ENCODE measurements at places on chromosomes 16 and 17.

DNA sequence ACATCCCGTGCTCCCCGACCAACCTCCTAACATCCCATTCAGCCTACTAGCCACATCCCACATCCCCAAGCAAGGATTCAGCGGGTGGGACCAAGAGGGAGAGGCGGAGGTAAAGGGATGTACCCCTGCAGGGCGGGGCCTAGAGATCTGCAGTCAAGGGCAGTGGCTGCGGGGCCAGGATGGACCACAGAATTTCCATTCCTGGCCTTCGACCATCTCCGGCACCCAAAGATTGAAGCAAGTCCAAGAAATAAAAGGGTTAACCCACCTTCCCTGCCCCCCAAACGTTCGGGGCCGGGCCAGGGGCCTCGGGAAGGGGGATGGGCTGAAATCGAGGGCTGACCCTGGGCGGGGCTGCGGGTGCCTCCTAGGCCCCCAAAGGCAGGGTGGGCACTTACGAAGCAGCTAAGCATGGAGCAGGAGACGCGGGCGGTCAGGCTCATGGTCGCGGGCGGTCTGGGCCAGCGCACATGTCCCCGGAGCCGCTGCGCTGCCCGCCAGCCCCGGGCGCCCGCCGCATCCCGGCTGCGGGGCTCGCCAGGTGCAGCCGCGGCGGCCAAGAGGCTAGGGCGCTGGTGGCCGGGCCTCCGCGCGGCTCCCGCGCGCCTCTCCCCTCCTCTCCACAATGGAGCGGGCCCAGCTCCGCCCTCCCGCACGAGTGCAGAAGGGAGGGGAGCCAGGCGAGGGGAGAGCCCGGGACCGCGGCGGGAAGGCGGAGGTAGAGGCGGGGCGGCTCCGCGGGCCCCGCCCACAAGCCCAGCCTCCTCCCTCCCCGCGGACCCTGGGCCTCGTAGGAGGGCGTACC is at the start of gene MTMR4:
TSS of gene MTMR4 (minus strand) at position 674 of the 805 bp plus-strand sequence. CDS start at position 443, 231 bp downstream.
- DNase-seq = peak; percentile 71

DNA sequence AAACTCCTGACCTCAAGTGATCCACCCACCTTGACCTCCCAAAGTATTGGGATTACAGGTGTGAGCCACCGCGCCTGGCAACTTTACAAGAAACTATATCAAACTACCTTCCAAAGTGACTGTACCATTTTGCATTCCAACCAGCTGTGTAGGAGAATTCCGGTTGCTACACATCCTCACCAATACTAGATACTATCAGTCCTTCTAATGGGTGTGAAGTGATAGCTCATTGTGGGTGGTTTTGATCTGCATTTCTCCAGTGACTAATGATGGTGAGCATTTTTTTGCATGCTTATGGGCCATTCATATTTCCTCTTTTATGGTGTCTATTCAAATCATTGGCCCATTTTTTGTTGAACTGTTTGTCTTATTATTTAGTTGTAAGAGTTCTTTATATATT is 37.7 kb downstream of the SCNN1B start:
- DNase-seq = no peak

DNA sequence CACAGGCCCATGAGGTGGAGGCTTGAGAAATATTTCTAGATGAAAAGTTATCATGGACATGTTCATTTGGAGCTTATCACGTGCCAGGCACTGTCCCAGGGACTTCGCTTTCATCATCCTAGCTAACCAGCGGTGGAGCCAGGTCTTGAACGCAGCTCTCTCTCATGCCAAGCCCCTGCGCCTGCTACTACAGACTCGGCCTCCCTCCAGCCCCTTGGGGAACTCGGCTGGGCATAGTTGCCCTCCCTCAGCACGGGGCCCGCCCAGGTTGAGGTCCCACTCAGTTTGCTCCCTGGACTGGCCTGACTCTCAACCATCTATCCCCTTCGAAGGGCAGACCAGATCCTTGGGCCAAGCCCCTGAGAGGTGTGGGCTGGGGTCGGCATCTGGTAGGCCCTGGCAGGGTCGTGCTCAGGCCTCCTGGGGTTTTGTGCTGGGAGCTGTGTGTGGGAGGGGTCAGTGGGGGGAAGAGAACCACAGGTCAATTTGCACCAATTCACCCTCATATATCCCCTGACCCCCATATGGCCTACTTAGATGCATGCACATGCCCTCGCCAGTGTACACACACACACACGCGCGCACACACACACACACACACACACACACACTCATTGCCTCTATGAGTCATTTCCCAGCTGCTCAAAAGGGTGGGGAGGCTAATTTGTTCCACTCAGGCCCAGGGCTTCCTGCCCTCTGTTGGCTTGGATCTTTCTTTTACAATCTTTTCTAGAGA is 12.1 kb upstream of the SCN4A start:
- peak; percentile 80 for DNase-seq

DNA sequence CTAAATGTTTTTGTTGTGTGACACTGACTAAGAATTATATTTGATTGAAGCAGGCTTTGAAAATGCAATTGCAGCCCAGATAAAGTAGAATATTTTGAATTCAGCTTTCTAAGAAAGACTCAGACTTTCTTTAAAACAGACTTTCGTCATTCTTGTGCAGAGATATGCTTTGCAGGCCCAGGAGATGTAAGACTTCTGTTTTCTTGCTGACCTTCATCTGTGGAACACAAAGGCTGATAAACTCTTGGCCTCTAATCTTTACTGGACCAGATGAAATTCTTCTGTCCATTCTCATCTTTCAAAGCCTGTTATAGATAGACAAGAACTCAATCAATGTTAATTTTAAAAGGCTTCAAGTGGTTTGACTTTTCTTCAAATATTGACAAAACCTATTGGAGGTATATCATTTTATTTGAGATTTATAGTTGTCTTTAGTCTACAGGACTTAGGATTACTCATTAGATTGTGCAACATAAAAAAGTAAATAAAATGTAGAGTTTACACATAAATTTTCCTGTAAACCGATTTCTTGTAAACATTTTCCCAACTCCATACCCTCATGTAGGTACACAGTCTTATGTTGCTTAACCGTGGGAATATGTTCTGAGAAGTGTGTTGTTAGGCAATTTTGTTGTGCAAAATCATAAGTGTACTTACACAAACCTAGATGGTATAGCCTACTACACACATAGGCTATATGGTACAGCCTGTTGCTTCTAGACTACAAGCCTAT is 94.2 kb downstream of the MAP2K4 start:
- no peak for DNase-seq

DNA sequence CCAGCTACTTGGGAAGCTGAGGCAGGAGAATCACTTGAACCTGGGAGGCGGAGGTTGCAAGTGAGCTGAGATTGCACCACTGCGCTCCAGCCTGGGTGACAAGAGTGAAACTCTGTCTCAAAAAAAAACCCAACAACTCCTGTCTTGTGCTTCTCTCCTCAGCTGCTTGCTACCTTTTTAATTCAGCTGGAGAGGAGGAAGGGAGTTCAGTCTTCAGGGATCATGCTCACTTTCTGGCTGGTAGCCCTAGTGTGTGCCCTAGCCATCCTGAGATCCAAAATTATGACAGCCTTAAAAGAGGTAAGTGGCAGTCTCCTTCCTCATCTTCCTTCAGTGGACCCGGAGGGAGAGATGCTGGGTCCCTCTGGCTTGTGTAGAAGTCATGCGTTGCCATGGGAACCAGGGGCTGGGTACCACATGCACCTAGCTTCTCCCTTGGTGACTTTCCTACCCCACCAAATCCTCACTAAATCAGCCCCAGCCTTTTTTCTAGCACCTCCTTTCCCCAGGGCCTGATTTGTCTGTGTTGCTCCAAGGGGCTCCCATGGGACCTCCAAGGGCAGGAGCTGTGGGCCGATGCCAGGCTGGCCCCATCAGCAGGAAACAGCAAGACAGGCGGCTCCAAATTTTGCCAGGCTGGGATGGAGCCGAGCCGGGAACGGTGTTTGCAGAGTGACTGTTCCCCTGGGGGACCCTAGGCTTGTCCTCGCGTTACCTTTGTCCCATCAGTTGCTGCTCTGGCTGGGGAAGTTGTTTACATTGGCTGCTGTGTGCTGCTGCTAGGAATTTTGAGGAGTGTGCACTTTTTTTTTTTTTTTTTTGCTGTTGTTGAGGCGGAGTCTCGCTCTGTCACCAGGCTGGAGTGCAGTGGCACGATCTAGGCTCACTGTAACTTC is 65.2 kb downstream of the ABCC1 start:
- DNase-seq = no peak

- no peak for DNase-seq
These were observed 23.2 kb upstream of the NACA2 start for GRCh38 chr17:61614219-61614618.

DNA sequence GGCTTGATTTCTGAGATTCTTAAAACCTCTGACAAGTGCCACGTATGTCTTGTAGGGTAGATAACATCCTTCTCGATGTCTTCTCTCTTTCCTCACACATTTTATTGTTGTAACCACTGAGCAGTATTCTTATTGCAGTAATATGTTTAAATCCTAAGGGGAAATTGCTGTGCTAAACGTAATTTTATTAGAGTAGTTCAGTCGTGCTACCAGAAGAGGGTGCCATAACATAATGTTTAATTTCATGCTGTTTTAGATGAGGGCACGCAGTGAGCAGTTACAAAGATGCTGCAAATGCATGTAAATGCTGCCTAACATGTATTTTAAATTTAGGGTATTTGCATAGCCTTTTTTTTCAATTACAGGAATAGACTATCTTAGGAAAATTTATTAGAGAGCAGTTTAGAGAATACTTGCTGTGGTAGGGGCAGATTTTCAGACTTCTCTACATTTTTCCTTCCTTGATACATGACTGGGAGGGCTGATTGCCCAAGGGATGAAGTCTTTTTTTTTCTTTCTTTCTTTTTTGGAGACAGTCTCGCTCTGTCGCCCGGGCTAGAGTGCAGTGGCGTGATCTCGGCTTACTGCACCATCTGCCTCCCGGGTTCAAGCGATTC is 51.7 kb downstream of the GAN start:
- peak; percentile 41 for DNase-seq

DNA sequence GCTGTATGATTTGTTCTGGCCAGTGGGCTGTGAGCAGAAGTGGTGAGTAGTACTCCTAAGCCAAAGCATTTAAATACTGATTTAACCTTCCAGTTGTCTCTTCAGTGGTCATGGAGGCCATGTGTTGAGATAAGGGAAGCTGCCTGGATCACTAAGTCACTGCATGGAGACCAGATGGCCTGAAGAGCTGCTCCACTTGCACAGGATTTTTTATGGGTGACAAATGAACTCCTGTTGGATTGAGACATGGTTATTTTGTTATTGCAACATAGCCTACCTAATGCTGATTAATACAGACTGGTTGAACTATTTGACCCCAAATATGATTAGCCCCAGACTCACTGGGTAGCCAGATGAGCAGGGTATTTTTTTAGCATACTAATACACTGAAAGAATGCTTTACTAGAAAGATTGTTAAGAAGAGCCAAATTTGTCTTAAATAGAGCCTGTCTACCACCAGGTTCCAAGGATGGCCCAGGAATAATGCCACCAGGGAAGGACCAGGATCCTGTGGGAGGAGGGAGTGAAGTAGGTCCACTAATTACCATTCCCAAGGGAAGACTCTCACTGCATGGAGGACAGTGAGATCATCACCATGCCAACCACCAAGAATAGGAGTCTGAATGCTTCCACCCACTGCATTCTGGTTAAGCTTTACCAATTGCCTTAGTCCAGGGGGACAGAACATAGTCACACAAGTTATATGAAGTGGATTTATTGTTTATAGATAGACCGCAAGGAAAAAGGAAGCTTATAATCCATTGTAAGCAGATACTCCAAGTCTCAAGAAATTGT is 187.4 kb upstream of the IRX6 start:
- DNase-seq = no peak

DNA sequence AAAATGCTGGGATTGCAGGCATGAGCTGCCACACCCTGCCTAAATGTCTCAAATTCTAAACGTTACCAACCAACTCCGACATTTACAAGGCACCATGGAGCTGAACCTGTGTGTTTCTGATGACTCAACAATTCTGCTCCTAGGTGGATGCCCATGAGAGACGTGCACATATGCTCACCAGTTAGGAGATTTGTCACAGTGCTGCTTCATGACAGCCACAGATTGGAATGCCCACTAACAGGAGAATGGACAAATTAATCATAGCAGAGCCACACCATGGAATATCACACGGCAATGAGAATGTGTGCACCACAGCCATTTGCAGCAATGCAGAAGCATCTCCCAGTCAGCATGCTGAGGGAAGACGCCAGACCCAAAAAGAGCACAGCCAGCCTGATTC is 8.0 kb upstream of the KCNG4 start:
- no peak for DNase-seq

- peak; percentile 11 for DNase-seq
These were observed 82.9 kb upstream of the RCVRN start for GRCh38 chr17:9987779-9988585.

DNA sequence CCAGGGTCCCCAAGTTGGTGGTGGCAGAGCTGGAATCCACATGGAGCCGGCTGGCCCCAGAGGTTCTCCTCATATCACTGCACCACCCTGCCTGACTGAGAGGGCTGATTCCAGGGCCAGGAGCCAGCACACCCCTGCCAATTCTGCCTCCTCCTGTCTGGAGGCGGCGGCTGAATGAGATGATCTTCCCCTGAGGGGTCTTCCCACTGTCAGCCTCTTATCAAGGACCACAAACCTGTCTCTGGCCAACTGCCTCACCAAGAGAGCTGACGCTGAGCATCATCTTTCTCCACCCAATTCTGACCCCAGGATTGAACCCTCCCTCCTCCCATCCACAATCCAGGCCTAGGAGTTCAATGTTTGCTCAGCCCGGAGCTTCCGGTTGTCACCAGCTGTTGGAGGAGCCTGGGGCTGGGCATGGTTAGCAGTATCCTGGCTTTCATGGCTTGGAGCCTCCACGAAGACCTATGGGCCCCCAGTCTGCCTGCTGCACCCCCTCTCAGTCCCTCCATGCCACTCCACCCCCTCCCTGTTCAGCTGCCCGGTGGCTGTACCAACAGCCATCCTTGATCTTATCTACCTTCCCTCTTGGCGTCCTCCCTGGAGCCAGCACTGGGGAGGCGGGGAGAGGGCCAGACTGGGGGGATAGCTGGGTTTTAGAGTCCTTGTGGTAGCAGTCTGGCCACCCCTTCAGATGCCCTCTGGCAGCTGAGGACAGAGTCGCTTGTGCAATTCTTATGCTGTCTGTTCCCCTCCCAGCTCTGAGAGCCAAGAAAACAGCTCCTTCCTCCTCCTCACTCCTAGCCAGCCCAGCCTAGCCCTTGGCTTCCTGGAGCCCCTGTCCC is 25.6 kb downstream of the ABCC3 start:
- no peak for DNase-seq

DNA sequence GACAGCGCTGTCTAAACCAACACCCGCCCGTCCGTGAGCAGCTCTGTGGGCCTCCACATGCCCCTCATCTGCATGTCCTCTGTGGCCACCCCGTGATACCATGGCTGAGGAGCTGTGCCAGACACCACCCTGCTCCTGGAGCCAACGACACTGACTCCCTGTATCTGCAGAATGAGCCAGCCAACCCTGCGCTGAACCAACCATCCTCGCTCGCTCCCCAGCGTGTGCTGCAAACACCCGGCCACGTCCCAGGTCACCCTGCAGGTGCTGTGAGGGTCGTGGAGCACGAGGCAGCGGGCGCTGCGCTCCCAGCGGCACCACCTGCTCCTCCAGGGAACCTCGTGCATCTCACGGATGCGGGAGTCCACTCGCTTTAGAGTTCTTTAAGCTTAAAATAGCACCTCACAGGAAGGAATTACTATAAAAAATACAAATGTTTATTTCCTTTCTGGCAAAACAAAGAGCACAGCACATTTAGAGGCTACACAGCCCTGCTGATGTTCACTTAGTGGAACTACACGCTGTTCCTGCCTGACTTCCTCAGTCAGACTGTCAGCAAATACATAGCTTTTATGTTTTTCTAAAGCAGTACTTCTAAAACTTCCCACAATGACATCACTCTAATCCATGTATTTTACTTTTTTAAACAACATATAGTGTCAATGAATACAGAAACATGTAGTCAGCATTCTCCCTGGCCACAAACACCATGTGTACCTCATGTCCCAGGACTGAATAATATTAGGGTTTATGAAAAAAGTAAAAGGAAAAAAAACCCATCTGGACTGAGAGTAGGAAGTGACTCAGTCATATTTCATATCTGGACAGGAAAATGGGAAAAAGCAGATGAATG is 43.5 kb downstream of the MAP1LC3B start:
- DNase-seq = no peak
